T follicular helper cell (primary cell): ENCODE measurements at places on chromosomes 6 and 20.

GRCh38 chr20:61786230-61786629 is 279.5 kb downstream of the TAF4 start:
- no peak for DNase-seq

GRCh38 chr20:8414586-8415274 is 282.7 kb downstream of the PLCB1 start:
- DNase-seq = no peak

DNA sequence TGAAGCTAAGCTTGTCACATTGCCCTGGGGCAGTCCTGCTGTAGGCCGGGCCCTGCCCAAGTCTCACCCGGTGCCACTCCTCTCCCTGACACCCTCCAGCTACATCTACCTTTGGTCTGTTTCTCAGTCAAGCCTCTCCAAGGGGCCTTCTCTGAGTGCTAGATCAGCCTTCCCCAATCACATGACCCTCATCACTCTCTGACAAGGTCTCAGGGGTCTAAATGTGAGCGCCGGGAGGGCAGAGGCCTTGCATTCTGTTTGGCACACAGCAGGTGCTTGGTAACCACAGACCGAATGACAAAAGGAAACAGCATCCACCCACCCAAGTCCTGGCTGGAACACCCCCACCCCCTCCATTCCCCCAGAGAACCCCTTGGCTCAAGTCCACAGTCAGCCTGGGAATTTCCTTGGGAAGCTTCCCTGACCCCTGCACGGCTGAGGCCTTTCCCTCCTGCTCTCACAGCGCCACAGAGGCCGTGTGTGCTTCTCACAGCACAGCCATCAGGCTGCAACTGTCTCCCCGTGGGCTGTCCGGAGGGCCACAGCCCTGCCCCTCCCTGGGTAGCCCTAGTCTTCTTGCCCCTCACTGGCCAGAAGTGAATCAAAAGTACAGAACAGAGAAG is 32.9 kb downstream of the PKIG start:
- no peak for DNase-seq

DNA sequence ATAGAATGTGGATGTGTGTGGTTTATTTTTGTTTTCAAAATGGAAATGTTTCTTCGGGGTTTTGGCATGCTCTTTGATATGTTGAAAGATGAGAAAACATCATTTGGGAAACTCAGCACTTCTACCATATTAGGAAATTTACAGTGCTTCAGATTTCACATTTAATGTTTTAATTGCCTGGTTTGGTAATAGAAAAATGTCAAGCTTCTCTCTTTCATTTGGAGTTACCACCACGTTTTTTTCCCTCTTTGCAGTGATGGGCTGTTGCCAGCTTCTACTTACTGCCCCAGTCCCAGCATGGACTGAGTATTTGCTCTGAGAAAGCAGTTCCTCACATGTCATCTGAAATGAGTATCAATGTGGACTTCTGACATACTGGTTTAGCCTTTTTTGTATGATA is 267.7 kb downstream of the PRL start:
- no peak for DNase-seq

DNA sequence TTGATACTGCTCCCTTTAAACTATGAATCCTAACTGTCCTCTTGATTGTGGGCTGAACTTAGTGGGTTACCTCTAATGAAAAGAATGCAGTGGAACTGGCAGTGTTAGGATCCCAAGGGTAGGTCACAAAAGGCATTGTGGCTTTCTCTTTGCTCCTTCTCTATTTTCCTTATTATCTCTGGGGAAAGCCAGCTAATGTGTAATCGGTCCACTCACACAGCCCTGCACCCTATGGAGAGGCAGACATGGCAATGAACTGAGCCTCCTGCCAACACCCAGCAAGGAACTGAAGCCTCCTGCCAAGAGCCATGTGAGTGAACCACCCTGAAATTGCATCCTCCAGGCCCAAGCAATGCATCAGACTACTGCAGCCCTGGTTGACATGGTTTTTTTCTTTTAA is 24.6 kb upstream of the ZNF133 start:
- no peak for DNase-seq

DNA sequence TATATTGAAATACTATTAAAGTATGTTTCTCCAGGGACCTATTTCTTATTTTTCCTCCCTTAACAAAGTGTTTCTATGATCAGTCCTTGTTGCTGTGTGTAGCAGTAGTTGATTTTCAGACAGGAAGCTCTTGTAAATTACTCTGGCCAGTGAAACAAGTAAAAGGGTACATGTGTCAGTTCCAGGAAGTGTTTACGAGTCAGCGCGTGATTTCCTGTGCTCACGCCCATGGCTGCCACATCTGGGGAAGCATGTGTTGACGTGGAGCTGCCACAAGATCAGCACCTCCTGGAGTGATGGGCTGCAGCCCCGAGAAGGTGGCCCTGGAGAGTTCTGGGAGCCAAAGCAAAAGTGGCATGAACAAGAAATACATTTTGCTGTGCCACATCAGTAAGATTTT is 38.6 kb upstream of the GGTLC1 start:
- DNase-seq = peak; percentile 62

GRCh38 chr6:5541751-5542432 is 280.6 kb downstream of the FARS2 start:
- no peak for DNase-seq

GRCh38 chr6:44462797-44463727 is 75.6 kb downstream of the CDC5L start:
- DNase-seq = no peak

- peak; percentile 78 for DNase-seq
These were observed 1.2 kb downstream of the STK35 start for GRCh38 chr20:2102585-2103460.

DNA sequence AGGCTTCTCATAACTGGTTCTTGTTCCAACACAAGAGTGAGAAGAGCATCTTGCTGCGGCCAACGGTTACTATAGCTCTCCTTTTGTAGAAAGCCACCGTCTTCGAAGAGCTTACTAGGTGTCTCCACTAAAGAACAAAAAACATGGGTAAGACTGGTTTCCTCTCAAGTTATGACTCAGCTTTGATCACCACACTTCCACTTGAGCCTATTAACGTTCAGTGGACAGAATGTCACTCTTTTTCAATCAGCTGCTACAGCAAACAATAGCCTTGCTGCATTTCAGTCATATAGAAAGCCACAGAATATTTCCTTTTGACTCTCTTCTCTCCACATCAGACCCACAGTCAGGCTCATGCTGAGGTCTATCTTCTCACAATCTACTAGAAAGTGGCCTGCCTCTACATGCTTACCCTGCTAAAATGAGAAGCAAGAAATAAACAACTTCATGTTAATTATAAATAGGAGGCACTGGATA is 243.5 kb upstream of the PREP start:
- DNase-seq = no peak

DNA sequence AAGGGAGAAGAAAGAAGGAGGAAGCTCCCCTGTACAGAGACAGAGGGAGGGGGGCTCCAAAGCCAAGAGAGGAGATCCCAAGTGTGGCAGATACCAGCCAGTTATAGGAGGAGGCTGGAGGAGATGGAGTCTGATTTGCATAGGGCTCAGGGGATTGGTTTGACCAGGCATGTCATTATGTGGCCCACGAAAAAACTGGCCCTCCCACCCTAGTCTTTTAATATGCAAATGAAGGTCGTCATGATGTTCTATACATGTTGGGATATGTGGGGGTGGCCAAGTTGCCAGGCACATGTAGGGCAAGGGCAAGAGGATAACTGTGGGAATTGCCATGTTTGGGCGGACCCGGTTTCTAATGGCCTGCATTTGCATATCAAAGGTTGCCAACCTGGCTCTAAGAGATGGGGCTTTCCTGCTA is 17.6 kb upstream of the ZFP64 start:
- no peak for DNase-seq

- no peak for DNase-seq
These were observed 102.6 kb downstream of the CD109 start for GRCh38 chr6:73798592-73798991.

DNA sequence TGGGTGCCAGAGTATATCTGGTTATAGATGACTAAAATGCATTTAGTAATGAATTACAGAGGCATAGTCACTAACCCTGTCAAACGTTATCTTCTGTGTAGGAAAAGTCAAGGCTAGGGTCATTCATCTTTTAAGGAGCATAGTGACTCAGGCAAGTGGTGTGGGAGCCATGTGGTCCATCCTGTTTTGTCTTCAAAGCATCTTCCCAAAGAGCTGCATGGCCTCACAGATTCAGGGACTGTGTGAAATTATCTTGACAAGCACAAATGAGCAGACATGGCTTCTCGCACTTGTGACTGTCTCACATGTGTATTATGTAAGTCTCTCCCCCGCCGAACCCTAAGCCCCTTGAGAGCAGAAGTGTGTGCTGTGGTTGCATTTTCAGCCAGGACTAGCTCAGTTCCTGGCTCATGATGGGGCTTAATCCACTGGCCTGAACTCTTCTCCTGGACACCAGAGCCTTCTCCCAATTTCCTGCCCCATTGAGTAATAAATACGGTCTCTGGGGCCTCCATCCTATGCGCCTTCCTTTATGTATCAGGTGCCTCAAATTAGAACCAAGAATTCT is 769.1 kb downstream of the QKI start:
- no peak for DNase-seq

- peak; percentile 62 for DNase-seq
These were observed 41.1 kb upstream of the TMEM170B start for GRCh38 chr6:11496152-11497060.

GRCh38 chr6:140441256-140441655 is 1066.8 kb upstream of the CITED2 start:
- no peak for DNase-seq

DNA sequence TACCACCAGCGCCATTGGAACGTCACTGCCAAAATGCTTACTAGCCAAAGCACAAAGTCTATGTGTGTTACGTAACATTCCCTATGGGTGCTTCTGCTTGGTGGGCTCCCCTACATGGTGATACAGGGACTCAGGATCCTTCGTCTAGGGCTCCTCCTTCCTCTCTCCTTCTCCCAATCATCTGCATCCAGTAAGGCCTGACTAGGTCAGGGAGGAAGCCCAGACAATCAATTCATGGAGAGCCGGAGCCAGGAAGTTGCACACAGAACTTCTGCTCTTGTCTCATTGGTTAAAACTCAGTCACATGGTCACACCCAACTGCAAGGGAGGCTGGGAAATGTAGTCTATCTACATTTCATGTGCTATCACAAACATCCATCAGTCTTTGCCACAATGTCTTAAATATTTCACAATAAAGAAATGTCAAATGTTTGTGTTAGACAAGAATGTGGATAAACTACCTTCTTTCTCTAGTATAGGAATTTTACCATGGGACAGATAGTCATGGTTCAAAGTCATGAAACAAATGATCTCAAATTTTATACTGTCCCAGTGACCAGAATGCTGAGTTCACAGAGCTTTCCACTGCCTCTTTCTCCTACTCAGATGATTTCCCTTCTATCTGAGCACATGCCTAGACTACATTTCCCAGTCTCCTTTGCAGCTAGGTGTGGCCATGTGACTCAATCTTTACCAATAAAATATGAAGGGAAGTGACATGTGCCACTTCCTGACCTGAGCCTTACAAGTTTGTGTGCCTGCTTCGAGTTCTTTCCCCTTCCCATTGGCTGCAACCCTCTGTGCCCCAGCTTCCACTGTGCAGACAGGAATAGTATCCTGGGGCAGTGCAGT is 9.3 kb upstream of the KCNK15 start:
- DNase-seq = no peak

DNA sequence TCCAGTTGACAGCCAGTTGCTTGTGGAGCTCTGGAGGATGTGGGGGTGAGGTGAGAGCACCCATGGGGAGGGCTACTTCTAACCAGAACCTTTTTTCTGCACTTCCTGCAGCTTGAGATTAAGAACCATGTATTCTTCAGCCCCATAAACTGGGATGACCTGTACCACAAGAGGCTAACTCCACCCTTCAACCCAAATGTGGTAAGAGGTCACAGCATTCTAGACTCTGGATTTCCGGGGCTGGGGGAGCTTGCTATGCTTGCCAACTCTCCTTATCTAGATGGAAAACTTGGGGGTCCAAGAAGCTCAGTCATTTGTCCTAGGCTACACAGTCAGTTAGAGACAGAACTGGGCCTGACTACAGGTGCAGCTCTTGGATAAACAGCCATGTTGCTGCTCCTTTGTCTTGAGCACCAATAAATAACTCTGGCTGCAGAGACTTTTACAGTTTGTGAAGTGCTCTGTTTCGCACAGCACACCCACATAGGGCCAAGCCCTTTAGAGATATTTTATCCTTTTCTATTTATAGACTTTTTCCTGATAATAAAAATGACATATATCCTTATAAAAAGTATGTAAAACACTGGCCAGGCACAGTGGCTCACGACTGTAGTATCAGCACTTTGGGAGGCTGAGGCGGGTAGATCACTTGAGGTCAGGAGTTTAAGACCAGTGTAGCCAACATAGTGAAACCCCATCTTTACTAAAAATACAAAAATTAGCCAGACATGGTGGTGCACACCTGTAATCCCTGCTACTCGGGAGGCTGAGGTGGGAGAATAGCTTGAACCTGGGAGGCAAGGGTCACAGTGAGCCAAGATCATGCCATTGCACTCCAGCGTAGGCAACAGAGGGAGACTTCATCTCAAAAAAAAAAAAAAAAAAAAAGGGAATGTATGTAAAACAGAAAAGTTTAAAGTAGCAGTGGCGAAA is 10.6 kb upstream of the IFT52 start:
- no peak for DNase-seq

- DNase-seq = no peak
These were observed 169.9 kb downstream of the BCAS1 start for GRCh38 chr20:53900380-53900999.

GRCh38 chr6:92479831-92480230 is 939.5 kb downstream of the EPHA7 start:
- no peak for DNase-seq

GRCh38 chr6:170134471-170135440 is 156.1 kb downstream of the DLL1 start:
- DNase-seq = no peak

DNA sequence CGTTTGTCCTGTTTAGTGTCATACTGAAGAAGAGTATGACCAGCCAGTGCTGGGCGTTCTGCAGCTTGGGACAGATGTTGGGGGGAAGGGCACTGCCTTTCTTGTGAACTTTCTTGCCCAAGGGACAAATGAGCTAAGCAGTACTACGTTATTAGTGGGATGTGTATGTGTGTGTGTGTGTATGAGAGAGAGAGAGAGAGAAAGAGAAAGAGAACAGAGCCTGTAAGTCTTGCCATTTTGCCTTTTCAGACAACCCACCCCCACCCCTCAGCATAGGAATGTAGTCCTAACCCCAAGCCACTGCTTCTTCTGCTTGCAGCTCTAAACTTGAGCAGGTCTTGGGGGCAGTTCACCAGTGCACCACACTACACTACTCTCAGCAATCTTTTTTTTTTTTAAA is 45.5 kb downstream of the E2F3 start:
- DNase-seq = no peak

GRCh38 chr6:84847390-84848160 is 83.2 kb upstream of the TBX18 start:
- DNase-seq = no peak

GRCh38 chr6:126042001-126042419 is 55.7 kb downstream of the TRMT11 start:
- DNase-seq = no peak
